Heart right ventricle (tissue), 16 donors: ENCODE measurements at places on chromosomes 12 and 14. TPM values are rescaled to one million over a fixed set of nuclear protein-coding genes. Genes with fewer than 3 reads are reported as not detected.

DNA sequence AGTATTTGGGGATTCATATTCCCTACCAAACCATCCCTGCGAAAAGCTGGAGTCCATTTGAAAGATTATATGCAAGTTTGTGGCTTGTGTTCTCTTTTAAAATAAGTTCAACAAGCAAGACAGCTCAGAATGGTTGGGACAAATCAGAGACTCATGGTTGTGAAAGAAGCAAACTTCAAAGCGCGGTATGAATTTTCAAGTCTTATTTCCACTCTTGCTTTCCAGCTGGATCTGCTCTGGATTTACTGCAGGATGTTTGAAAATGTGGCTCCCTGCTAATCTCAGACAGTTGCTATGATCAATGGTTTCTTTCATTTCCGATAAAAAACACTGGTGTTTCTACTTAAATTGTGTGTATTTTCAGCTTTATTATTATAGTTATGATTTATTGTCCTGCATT, 477.5 kb downstream of the RAD51B start:
- no peak overlapping the region for H3K27ac ChIP-seq
- H3K4me1 ChIP-seq: peaks cover 11% of the 10 kb centered on the region

ASCL1 gene
- not detected for total RNA-seq

LYSET gene
- total RNA-seq: 28.7 TPM

VPS37B gene
- total RNA-seq: 20.7 TPM

RNASE3 gene
- total RNA-seq: not detected

HSPB8 gene
- total RNA-seq: 528 TPM

DNA sequence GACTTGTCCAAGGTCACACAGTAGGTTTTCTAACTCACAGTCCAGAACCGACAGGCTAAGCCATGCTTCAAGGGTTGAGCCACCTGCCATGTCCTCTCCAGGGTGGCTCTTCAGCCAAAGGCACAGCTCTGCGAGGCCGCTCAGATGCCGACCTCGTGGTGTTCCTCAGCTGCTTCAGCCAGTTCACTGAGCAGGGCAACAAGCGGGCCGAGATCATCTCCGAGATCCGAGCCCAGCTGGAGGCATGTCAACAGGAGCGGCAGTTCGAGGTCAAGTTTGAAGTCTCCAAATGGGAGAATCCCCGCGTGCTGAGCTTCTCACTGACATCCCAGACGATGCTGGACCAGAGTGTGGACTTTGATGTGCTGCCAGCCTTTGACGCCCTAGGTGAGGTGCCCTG, 12.7 kb upstream of the OAS2 start:
- no peak overlapping the region for H3K27ac ChIP-seq
- no peak for DNase-seq
- H3K4me1 ChIP-seq: no peaks in the 10 kb centered on the region
- H3K36me3 ChIP-seq: peaks cover 44% of the 10 kb centered on the region
- no peaks in the 10 kb centered on the region for H3K27me3 ChIP-seq

GRCh38 chr14:95505030-95505589, 11.3 kb downstream of the SYNE3 start:
- no peaks in the 10 kb centered on the region for H3K27me3 ChIP-seq
- H3K4me3 ChIP-seq: no peak overlapping the region
- peaks cover 76% of the 10 kb centered on the region for H3K4me1 ChIP-seq
- DNase-seq: no peak
- H3K27ac ChIP-seq: peak overlapping the region; percentile 12

DNA sequence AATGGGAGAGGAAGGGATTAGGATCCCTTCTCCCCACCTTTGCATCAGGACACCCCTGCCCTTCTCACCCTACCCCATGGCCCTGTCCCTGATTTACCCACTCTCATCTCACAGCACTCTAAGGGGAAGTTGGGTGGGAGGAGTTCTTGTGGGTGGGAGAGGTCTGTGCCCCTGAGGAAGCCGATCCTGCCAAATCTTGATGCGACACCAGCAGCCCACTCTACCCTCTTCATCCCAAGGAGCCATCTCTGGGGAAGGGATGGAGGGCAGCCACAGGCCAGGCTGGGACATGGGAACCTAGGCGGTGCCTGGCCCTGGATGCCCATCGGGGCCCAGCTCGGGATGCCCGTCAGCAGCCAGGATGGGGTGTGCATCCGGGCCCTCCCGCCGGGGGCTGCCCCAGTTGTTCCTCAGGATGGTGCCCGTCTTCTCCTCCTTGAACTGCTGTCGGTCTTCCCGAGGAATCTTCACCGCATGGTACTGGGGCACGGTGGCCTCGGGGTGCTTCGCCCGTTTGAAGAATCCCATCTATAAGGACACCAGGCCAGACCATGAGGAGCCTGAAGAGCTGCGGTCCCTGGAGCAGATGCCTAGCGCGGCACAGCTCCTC, 22.8 kb downstream of the ITGA7 start:
- peaks cover 10% of the 10 kb centered on the region for H3K4me1 ChIP-seq
- H3K27ac ChIP-seq: no peak overlapping the region
- peaks cover 4% of the 10 kb centered on the region for H3K36me3 ChIP-seq
- H3K4me3 ChIP-seq: no peak overlapping the region
- no peak for DNase-seq

DNA sequence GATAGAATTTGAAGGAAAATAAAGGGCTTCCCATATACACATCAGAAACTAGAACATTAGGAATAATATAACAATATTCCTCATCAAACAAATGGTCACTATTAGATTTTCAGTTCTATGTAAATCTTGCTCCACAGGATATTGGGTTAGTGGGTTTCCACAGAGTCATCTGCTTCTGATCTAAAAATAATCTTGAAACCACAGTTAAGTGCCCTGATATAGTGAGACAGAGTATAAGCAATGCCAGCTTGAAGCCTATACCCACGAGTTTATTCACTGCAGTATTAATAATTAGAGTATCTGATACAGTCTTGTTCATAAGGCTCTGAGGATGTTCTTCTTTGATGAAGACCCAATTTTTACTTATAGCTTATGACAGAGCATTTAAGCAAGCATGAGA, 74.5 kb upstream of the ATF7IP start:
- no peak overlapping the region for H3K4me3 ChIP-seq
- no peak overlapping the region for H3K27ac ChIP-seq
- H3K4me1 ChIP-seq: no peaks in the 10 kb centered on the region
- H3K27me3 ChIP-seq: no peaks in the 10 kb centered on the region
- no peak for DNase-seq

PTPRO gene
- 0.21 TPM for total RNA-seq

MYO1H gene
- total RNA-seq: not detected

GPRC5D gene
- total RNA-seq: not detected

- no peaks in the 10 kb centered on the region for H3K27me3 ChIP-seq
- H3K27ac ChIP-seq: no peak overlapping the region
- DNase-seq: no peak
- H3K36me3 ChIP-seq: peaks cover 6% of the 10 kb centered on the region
Measured at GRCh38 chr12:20757-21156, 45.8 kb upstream of the IQSEC3 start.

DNA sequence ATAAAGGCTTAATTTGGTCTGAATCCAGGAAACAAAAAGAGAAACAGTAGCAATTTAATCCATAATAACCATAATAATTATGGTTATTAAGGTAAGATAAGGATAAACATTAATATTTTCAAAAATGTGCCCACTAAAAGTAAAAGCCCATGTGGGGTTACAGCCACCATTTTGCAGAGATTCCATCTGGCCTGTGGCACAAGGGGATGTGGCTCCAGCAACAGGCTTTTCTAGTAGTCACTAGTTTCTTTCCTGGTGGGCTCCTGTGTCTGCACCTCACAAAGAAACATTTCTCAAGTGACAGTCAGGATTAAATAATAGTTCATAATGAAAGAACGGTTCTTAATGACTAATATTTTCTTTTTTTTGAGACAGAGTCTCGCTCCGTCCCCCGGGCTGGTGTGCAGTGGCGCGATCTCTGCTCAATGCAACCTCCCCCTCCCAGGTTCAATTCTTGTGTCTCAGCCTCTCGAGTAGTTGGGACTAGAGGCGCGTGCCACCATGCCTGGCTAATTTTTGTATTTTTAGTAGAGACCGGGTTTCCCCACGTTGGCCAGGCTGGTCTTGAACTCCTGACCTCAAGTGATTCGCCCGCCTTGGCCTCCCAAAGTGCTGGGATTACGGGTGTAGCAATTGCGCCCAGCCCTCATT, 32.2 kb downstream of the GPR19 start:
- H3K27me3 ChIP-seq: no peaks in the 10 kb centered on the region
- DNase-seq: no peak
- H3K4me1 ChIP-seq: no peaks in the 10 kb centered on the region
- H3K36me3 ChIP-seq: no peaks in the 10 kb centered on the region
- H3K27ac ChIP-seq: no peak overlapping the region
- no peak overlapping the region for H3K4me3 ChIP-seq

PPP2R3C gene
- total RNA-seq: 26.0 TPM

ANHX gene
- total RNA-seq: not detected

DNA sequence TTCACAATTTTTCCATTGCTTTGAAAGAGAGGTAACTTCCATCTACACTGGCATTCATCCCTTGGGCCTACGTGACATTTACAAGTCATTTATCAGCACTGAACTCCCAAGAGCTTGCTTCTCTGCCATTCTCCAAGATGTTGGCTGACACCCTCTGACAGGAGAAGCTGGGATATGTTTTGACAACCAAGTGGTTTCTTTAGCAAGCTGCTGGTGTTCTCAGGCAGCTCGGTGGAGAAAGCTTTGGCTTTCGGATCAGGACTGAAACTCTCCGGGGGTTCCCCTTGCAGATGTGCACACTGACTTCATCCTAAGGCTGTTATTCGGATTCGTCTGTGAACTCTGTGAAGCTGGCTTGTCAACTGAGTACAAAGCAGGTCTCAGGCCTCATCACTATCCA, 15.7 kb downstream of the KCNA5 start:
- peaks cover 27% of the 10 kb centered on the region for H3K4me1 ChIP-seq
- no peaks in the 10 kb centered on the region for H3K36me3 ChIP-seq
- no peaks in the 10 kb centered on the region for H3K27me3 ChIP-seq

DNA sequence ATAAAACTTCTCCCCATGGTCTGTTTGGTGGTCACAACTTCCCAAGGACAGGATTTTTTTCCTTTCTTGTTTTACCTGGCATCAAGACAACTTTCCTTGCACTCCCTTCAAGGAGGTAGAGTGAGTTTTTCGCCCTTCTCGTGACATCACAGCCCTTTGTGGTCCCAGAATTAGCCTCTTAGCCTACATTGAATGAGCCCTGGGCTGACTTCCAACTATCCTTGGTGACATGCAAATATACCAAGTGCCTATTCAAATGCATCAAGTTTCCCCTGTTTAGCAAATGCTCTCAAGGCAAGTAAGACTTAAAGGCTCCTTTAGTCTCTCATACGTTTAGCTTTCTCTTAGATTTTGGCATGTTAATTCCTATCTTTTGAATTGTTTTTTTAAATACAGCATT, 36.6 kb downstream of the TC2N start:
- no peak for DNase-seq
- peaks cover 8% of the 10 kb centered on the region for H3K4me1 ChIP-seq
- no peak overlapping the region for H3K4me3 ChIP-seq
- no peak overlapping the region for H3K27ac ChIP-seq
- no peaks in the 10 kb centered on the region for H3K36me3 ChIP-seq
